ENCODE measurements at places on chromosomes 2 and 18.

DNA sequence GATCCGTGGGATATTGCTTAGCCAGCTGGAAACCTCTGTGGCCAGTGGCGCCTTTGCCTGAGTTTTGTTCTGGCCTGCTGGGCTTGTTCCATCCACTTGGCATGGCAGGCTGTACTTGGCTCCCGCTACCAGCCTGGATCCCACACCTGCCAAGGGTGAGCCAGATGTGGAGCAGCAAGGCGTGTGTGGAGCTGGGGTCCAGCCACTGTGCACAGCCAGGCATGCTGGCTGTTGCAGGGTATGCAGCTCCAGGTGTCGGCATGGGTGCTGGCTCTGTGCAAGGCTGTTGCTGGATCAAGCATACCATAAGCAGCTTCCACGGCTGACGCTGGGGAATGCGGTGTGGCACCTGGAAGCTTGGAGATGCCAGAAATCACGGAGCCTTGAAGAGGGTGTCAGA, 34.5 kb downstream of the PTPN4 start:
- DNase-seq, result no peak

GRCh38 chr2:133262893-133263292, 305.4 kb downstream of the NCKAP5 start:
- DNase-seq, result no peak

DNA sequence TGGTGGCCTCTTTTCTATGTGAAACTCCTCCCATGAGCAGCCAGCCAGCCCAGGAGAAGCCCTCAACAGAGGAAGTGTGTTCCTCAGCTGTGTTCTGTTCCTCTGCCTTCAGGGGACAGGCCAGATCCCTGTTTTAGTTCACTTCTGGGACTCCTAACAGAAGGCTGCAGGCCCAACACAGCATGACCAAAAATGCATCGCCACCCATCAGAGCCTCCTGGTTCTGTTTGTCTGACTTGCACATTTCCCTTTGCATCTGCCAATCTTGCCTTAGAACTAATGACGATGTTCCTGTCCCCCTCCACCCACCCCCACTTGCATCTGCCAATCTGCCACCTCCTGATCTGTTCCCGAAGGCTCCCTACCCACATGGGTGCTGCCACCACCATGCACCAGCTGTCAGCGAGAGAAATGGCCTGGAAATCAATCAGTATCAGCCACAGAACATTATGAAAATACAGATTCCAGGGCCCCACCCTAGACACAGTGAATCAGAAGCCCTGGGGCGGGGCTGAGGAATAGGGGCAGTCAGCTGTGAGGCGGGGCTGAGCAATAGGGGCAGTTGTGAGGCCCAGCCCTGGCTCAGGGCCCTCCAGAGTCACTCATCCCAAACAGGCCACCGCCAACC, 51.0 kb downstream of the FAM168B start:
- no peak for DNase-seq

DNA sequence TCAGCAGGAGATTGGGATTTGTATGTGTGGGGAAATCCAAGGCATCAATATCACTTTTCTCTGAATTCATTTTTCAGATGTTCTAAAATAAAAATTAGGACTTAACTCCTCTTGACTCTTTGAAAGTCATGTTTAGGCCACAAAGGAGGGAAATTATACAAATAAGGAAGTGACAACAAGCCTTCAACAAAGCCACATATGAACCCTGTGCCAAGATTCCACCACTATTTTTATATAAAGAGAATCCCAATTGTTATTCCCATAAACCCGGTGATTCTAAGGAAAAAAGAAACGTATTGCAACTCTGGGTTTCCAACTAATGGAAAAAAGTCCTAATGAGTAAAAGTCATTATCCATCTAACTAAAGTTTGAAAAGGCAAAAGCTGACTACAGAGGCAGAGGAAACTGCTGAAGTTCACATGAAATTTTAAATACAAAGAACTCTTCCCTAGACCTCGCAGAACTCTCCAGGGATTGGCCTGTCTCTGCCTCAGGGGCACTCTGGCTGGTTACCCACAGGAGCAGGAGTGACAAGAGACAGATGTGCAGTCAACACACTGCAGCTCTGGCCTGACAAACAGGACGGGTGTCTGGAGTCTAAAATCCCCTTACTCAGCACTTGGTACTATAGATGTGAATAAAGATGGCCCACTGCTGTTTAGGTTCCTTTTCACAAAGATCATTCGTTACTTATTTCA, 11.5 kb downstream of the NPC1 start:
- DNase-seq, result no peak

GRCh38 chr18:59279193-59279592, 5.9 kb upstream of the RAX start:
- no peak for DNase-seq

GRCh38 chr2:108870069-108870644, 83.6 kb downstream of the CCDC138 start:
- DNase-seq, result no peak

- no peak for DNase-seq
Measured at GRCh38 chr2:73899801-73900336, 7.1 kb downstream of the ACTG2 start.

DNA sequence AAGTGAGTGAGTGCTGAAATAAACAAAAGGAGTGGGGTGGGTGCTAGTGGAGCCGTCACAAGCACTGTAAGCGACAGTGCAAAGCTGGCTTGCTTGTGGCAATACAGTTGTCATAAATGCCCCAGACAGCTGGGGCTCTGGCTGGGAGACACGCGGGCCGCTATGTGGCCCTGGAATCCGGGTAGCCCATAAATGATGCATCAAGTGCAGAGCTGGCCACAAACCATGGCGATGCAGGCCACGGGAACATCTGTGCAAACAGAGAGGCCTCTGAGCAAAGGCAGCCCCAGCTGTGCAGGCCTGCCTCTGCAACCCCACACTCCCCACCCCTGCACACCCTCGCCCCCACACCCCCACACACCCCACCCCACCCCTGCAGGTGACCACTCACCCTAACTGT, 349.2 kb upstream of the ID2 start:
- DNase-seq, result no peak

DNA sequence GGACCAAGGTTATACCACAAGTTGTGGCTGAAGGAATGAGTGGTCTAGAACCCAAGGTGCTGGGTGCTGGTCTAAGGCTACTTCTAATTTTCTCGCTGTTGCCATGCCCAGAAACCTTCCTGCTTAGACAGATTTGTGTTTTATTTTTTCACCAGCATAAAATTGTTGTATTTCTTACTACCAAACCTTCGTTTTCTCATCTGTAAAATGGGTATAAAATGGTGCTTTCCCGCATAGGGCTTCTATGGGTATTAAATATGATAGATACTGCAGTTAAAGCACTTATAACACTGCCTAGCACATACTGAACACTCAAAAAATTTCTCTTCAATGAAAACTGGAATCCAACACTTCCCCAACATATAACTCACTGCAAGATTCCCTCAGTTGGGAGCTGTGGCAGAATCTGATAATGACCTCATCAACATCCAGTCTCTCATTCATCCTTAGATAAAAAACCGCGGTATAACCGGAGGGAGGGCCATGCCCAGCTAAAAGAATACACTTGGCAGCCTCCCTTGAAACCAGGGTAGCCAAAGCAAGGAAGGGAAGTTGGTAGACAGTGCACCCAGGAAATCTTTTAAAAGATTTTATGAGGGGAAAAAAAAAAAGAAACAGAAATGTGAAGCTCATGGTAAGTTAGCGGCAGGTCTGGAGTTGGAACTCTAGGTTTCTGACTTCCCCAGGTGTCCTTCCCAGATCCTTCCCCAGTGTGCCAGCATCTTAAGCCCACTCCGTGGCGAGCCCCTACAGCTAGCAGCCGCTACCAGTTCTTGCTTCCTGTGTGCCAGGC, 1.2 kb downstream of the NEMP2 start:
- peak; percentile 18 for DNase-seq

GRCh38 chr2:55729136-55729685, 35.6 kb upstream of the PNPT1 start:
- DNase-seq, result no peak

DNA sequence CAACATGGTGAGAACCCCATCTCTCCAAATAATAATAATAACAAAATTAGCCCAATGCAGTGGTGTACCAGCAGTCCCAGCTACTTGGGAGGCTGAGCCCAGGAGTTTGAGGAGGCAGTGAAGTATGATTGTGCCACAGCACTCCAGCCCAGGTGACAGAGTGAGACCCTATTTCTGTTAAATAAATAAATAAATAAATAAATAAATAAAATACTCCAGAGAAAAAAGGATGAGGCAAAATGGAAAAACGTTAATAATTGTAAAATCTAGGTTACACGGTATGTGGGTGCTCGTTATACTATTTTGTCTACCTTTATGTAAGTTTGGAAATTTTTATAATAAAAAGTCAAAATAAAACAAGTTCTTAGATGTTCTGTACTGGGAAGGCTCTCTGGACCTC, 8.6 kb upstream of the EMX1 start:
- no peak for DNase-seq

DNA sequence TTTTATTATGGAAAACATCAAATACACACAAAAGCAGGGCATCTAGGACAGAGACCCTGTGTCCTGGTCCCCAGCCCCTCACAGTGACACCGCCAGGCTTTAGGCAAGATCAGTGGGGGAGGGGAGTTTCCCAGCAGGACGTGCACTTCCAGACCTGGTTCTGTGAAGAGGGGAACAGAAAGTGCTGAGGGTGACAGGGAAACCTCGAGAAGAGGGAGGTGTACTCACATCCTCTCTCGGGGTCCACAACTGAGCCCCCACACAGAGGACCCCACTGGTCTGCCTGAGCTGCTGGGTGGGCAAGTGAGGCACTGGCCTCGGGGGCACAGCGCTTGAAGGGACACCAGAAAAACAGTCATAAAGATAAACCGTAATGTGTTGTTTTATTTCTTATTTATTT, 4.4 kb upstream of the GPR35 start:
- DNase-seq, result no peak

DNA sequence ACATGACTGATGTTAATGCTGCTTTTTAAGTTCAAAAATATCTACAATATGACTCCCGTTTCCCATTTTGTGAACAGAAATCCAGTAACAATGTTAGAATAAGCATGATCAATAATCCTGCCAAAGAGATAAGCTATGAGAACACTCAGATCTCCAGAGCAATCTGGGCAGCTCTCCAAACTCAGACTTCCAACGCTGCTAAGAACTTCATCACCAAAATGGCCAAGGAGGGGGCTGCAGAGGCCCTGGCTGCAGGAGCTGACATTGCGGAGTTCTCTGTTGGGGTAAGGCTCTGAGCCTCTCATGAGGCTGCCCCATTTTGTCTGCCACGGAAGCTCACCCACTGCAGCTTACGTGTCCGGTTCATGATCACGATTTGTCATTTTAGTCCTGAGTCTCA, 68.4 kb downstream of the UGGT1 start:
- DNase-seq, result no peak

GRCh38 chr2:163647300-163647699, 88.5 kb downstream of the FIGN start:
- no peak for DNase-seq

- no peak for DNase-seq
Measured at GRCh38 chr2:179096090-179096489, 46.2 kb upstream of the CCDC141 start.

DNA sequence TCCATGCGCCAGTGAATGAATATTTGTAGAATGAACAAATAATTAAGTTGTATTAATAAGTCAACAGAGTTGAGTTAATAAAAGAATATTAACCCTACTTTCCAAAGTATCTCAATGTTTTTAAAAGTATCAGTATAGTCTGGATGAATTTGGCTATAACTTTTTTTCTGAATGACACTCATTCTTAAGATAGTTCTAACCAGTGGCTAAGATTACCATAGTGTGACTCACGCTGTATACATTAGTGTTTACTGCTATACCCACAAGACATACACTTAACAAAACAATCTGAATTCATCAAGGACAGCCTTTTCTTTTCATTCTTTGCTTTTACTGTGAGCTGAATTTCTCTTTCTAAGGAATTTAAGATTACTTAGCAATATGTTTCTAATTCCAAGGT, 77.0 kb upstream of the PDE1A start:
- DNase-seq, result no peak

- no peak for DNase-seq
Measured at GRCh38 chr2:7788736-7789135, 871.5 kb downstream of the RNF144A start.
